ENCODE measurements at places on chromosomes 7 and 10.

DNA sequence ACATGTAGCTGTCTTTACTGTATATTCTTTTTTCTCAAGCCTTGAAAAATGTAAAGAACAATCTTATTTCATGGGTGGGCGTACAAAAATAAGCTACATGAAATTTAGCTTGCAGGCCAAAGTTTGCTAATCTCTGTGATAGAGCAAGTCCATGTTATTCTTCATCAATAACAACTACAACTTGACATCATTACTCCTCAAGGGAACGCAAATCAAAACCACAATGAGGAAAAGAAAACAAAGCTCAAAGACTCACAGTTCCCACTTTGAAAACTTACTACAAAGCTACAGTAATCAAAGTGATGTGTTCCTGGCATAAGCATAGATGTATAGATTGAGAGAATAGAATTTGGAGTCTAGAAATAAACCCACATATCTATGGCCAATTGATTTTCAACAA is 62.5 kb downstream of the GNA12 start:
- no peak for DNase-seq

DNA sequence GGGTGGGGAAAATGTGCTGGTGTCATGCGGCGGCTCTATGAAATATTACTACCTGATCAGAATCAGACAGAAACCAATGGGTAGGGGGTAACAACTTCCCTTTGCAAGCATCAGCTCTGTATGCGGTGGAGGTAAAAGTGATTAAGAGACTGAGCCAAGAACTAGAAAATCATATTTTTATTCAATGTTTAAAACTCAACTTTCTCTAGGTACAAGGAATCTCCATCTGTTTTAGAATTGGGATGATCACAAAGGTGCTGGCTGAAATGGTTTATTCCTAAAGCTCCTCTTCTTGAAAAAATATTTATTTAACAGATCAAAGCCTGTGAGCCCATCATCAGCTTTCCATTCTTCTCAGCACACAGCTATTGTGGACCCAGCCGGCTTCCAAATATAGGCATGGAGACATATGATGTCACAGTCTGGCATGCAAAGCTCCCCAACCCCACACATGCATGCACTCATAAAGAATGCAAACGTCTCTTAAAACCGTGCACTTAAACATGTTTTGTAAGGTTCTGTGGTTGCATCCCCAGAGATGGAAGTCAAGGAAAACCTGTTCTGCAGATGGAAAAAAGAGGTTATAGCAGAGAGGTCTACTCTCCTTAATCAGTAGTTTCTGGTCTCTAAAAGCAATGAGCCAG is 126.0 kb downstream of the SKIDA1 start:
- no peak for DNase-seq

DNA sequence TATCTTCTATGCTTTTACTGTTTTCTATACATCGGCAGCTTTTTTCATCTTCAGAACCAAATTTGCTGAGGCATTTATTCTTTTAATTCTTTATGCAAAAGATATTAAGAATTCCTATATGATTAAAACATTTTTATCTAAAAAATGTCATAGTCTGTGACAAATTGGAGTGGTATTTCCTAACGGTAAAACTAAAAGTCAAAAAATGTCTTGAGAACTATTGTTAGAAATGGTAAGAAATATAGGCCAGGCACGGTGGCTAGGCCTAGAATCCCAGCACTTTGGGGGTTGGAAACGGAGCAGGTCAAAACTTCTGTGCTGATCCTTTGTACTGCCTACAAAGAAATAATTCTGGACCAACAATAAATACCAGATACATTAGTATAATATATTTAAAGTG is 57.7 kb upstream of the PRR15 start:
- DNase-seq, result no peak

DNA sequence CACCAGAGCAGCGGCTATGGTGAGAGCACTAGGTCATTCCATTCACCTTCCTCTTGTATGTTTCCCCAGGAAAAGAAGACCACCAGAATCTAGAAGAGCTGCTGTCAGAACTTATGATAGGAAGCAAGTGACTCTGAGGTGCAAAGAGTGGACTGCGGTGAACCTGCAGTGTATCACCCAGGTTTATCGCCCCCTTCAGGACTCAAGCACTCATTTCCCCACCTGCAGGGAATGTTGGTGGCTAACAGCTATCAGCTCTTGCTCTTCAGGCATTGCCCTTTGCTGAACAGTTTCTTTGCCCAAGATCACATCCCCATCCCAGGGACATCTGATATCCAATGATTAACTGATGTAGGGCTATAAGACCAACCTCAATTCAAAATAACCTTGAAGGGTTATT is 66.3 kb upstream of the IL6 start:
- no peak for DNase-seq

DNA sequence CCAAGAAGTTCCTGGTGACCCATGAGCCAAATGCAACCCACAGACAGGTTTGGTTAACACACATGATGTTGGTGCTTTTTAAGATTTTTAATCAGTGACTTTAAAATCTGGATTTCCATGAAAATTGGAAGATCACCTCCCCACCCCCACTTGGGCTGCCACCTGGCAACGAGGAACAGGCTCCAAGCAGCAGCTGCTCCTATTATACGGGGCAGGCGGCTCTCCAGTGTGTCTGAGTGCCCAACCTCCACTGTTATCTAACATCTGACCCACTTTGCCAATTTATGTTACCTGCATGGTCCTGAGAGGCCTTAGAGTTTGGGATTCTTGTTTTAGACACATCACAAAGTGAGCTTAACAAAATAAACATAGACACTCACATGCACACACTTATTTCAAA is 56.4 kb downstream of the SGMS1 start:
- peak; percentile 32 for DNase-seq

DNA sequence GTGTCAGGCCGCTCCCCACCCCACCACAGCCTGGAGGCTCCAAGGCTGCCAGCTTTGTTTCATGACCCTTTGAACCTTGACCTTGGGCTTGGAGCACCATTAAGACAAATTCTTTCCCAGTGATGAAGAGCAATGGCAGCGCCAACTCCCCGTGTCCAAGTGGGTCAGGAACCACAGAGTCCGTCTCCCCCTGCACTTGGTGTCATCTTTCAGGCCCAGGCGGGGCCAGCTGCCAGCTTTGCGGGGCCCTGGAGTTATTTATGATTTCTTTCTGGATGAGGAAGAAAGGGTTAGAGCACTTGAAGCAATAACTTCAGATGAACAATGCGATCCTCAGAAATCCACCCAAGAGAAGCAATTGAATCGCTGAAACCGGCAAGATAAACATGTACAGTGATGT is 110.8 kb downstream of the MYL10 start:
- no peak for DNase-seq

- no peak for DNase-seq
Observed at GRCh38 chr7:115117748-115118147, 195.9 kb downstream of the MDFIC start.

GRCh38 chr7:8751557-8752231 is 318.3 kb downstream of the NXPH1 start:
- DNase-seq, result no peak

DNA sequence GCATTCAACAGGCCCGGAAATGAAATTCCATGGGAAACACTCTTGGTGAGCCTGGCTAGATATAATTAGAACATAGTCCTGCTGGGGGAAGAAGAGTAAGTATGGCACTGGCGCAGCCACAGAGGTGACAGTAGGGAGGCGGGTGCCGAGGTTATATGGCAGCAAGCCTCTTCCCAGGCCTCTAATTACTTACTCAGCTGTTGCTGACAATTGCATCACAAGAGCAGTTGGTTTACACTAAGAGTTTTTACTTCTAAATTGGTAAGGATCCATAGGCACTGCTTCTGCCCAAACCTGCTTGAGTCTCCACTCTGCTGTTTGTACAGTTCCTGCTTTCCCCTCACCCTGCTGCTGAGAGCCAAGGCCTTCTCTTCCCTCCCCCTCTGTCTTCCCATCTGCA is 93.3 kb upstream of the DUSP5 start:
- DNase-seq, result no peak

- DNase-seq, result no peak
Observed at GRCh38 chr7:66281678-66282590, 76.8 kb downstream of the TPST1 start.

DNA sequence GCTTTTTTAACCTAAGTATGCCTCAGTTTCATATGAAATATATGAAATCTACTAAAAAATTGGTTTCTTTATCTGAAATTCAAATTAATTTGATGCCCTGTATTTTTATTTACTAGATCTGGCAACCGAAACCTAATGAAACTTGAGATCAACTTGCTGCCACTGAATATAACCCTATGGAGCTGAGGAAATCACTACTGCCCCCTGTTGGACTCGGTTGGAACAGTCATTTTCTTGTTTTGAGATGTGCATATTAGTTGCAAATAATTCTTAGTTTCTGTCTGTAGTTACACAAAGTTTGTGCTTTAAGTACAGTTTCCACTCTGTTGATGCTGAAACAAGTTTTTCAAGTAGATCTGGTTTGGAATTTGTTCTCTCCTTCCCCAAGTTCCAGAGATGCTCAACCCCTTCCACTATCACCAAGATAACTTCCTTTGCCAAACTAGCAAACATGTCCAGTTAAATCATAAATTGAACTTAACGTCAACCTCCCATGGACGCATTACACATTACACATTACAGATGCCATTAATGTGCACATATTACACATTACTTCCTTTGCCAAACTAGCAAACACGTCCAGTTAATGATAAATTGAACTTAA is 22.2 kb upstream of the EXOC4 start:
- DNase-seq, result no peak

DNA sequence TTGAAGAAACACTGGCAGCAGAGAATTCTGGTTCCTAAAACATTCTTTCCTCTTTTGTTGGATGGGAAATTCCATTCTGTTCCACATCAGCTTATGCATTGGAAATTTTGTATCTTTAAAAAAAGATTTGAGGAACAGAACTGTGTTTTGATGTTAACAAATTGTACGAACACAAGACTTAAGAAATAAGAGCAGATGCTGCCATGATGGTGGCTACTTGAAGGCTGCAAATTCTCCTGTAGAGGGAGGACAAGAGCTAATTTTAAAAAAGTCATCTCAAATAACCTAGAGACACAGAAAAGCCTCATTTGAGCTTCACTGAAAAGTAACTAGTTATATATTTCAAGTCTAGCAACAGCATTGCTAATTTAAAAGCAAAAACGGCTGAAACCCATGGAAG is 29.8 kb downstream of the NDUFB2 start:
- peak; percentile 14 for DNase-seq

DNA sequence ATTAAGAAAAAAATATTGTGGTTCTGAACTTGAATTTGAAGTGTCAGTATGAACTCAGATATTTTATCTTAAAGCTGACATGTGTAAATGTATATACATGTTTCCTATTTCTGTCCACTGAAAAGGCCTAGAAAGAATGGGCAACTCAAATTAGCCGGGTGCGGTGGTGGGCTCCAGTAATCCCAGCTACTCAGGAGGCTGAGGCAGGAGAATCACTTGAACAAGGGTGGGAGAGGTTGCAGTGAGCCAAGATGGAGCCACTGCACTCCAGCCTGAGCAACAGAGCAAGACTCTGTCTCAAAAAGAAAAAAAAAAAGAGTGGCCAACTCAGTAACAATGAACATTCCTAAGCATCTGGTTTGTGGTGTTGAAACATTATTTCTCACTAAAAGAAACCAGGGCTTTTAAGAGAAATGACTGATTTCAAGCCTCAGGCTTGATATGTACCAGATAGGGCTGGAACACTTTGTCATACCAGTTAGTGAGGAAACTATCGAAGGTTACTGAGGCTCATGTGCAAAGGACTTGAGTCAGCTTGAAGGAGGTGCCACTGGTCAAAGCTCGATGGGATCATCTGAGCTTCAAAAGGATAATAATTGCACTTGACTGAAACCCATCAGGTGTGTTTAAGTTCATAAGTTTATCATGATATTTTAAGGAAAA is 40.5 kb downstream of the AOAH start:
- no peak for DNase-seq

GRCh38 chr10:101031796-101032636 is 982 bp downstream of the SFXN3 start:
- peak; percentile 34 for DNase-seq

DNA sequence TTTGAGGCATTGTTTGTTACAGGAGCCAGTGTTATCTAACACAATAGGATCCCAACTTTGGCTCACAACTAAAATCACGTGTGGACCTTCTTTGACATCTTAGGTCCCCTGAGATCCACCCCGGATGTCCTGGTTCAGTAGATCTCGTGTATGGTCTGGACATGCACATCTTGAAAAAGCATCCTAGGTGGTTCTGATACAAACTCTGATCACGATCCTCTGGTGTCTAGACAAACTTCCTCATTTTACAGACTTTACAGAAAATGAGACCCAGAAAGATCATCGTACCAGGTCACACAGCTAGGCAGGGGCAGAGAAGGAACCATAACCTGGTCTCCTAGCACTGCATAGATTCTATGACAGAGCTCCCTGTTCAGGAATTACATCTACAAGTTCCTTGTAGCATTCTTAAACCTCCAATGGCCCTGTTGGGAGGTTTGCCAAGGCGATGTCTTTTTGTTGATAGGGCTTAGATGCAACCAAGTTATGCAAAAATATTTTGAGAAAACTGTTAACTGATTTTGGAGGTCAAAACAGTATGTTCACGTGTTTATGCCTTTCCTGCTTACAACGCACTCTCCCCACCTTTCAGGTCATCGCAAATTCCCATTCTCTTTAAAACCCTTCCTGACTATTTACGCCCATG is 30.8 kb upstream of the CHST15 start:
- DNase-seq, result no peak

DNA sequence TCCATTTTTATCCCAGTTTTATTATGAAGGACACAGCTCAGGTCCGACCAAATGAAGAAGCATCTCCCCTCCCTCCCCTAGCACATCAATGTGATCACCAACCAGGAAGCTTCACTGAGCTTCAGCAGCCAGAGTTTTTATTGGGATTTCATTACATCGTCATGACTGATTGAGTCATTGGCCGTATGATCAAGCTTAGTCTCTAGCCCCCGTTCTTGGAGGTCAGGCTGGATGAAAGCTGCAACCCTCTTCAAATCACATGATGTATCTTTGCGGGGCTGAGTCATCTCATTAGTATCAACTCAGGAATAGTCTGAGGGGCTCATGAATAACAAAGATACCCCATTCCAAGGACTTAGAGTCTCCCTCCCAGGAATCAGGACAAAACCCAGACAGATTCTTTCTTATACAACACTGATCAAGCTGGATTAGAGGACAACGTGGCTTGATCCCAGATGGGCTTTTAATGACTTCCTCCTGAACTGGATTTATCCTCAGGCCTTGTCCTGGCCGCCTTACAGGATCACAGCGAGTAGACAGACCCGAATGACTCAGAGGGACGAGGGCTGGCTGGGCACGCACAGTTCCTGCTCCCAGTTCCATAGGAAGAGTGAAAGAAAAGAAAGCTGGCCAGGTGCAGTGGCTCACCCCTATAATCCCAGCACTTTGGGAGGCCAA is 14.5 kb downstream of the LIMK1 start:
- no peak for DNase-seq

Data from NCI-H2171 (cell line).